ENCODE measurements at places on chromosomes 16 and 17. TPM values are rescaled to one million over a fixed set of nuclear protein-coding genes. Genes with fewer than 3 reads are reported as not detected.

MAP2K6 gene
- total RNA-seq = 7.0 TPM

ABCA8 gene
- not detected for total RNA-seq

NETO2 gene
- 7.1 TPM for total RNA-seq

ENKD1 gene
- 58.8 TPM for total RNA-seq

SOCS1 gene
- total RNA-seq = 1.2 TPM

GAST gene
- total RNA-seq = not detected
